ENCODE measurements at places on chromosomes 6 and 20.
A peak's percentile ranks its signal among the peaks of the same experiment; 100 is the strongest.

DNA sequence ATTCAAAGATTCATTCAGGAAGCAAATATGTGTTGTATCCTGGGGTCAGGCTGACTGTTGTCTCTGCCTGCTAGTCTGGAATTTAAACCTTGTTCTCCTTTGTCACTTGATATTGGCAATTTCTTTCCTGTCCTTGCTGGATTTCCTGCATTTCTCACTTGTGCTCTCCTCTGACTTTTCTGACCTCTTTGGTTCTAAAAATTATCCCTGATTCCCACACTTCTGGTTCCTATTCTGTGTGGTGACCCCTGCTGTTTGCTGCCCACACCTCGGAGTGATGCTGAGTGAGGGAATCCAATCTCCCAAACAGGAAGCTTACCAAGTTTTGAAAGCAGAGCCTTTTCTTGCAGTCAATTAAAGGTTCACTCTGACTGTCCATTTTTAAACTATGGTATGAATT, 345.3 kb downstream of the CDKAL1 start:
- H3K27me3 ChIP-seq, result no peaks in the 10 kb centered on the region
- H3K36me3 ChIP-seq, result no peaks in the 10 kb centered on the region
- H3K27ac ChIP-seq, result no peak overlapping the region
- no peak for DNase-seq
- H3K4me1 ChIP-seq, result peaks cover 32% of the 10 kb centered on the region
- no peak overlapping the region for H3K4me3 ChIP-seq

DNA sequence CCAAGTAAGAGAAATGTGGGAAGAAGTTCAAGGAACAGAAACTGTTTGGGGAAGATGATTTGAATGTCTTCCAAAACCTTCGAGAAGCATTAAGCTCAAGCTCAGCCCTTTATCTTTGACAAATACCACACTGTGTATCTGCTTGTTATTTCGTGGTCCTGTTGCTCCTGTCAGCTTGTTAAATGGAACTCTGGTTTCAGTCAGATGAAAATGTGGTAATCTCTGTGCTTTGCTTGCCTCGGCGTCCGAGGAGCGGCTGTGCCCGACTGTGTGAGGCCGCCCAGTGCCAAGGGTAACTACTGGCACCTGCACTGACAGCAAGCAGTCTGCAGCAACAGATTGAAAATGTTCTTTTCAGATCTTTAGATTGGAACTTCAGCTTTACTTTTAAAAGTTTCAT, 577.9 kb upstream of the FLRT3 start:
- no peak overlapping the region for H3K4me3 ChIP-seq
- H3K27me3 ChIP-seq, result no peaks in the 10 kb centered on the region
- no peak overlapping the region for H3K27ac ChIP-seq
- peaks cover 21% of the 10 kb centered on the region for H3K4me1 ChIP-seq

GRCh38 chr6:12958052-12958706, 241.6 kb downstream of the PHACTR1 start:
- peak overlapping the region; percentile 63 for H3K4me3 ChIP-seq
- no peaks in the 10 kb centered on the region for H3K36me3 ChIP-seq
- no peak for DNase-seq
- H3K4me1 ChIP-seq, result peaks cover 29% of the 10 kb centered on the region
- H3K27me3 ChIP-seq, result no peaks in the 10 kb centered on the region
- H3K27ac ChIP-seq, result peak overlapping the region; percentile 85

GRCh38 chr6:131999545-132000146, 48.5 kb upstream of the CCN2 start:
- H3K4me1 ChIP-seq, result no peaks in the 10 kb centered on the region
- no peaks in the 10 kb centered on the region for H3K27me3 ChIP-seq
- H3K4me3 ChIP-seq, result no peak overlapping the region

DNA sequence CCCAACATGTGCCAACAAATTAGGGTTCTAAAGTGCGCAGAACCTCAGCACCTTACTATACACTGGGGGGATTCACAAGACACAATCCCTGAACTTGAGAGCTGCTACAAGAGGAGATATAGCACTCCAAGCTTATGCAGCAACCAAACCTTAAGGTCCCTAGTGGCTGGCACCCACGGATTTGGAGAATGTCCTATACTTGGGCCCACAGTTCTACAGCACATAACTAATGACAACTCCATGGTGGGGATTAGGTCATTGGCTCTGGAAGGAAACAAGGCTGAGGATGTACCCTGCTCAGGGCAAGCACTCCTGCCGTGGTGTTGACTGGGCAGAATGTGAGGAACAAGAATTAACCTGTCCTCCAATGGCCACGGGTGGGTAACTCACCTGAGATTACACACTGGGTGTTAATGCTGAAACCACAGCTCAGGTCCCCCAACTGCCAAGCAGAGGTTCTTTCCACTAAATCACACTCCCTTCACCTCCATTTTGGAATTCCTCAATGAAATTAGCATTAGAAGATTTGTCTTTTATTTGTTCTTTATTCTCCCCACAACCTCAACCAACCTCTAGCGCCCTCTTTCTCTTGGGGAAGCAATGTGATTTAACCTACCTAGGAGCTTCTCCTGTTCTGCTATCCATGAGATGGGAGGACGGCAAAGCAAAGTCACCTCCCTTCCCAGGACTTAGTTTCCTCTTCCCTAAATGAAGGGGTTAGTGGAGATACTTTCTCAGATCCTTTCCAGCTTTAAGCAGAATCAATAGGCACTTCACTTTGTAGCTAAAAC, 32.0 kb downstream of the TRERF1 start:
- no peak overlapping the region for H3K4me3 ChIP-seq
- H3K4me1 ChIP-seq, result no peaks in the 10 kb centered on the region
- H3K36me3 ChIP-seq, result no peaks in the 10 kb centered on the region
- H3K27me3 ChIP-seq, result no peaks in the 10 kb centered on the region

- H3K4me3 ChIP-seq, result no peak overlapping the region
- no peak overlapping the region for H3K27ac ChIP-seq
- no peaks in the 10 kb centered on the region for H3K36me3 ChIP-seq
- H3K27me3 ChIP-seq, result no peaks in the 10 kb centered on the region
Measured at GRCh38 chr20:52768694-52769093, 203.5 kb upstream of the TSHZ2 start.

DNA sequence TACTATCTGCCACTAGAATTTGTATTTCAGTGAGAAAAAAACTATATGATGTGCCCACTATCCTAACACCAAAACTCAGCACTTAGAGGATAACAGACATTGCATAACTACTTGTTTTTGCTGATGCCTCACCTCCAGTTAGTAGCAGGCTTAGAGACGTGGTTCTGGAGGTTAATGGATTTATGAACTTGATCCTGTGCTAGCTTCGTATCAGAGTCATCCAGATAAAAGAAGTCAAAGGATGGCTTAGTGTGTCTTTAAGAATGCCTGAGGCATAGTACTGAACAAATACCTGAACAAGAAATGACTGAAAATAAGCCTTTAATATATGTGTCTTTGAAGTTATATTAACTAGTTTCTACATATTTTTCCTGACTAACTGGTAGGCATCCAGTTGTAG, 414.9 kb upstream of the PTCHD4 start:
- DNase-seq, result no peak
- no peak overlapping the region for H3K4me3 ChIP-seq
- H3K27ac ChIP-seq, result no peak overlapping the region
- no peaks in the 10 kb centered on the region for H3K4me1 ChIP-seq

GRCh38 chr20:21781446-21782075, 76.1 kb downstream of the PAX1 start:
- no peaks in the 10 kb centered on the region for H3K27me3 ChIP-seq
- no peak for DNase-seq
- H3K36me3 ChIP-seq, result no peaks in the 10 kb centered on the region
- no peak overlapping the region for H3K4me3 ChIP-seq

DNA sequence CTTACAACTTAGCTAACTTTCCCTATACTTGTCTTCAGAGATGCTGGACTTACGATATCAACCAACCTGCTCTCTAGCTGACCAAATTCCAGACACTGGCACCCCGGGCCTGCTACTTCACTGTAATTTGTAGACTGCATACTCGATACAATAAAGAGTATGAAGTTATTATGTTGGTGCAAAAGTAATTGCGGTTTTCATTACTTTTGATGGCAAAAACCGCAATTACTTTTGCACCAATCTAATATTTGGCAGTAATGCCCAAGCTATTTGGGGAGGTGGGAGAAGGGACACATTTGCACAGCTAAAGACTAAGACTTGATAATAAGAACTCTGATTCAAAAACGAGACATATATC, 34.9 kb upstream of the ARHGAP18 start:
- H3K4me3 ChIP-seq, result no peak overlapping the region
- H3K36me3 ChIP-seq, result no peaks in the 10 kb centered on the region
- no peak overlapping the region for H3K27ac ChIP-seq

DNA sequence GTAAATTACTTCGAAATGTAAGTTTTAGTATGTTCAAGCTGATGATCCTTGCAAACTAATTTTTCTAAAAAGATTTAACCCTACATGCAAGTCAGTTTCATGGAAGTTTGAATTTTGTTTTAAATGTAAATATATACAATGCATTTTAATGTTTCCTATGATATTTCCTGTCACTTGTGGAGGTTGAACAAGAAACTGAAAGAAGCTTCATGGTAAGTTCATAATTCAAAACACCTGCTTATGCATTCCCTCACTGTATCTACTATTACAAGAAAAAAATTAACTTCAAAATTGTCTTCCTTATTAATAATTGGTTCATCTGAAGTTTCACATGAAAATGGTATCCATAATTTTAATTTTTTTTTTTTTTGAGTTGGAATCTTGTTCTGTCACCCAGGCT, 24.8 kb downstream of the KIF6 start:
- DNase-seq, result no peak
- no peak overlapping the region for H3K4me3 ChIP-seq
- no peaks in the 10 kb centered on the region for H3K36me3 ChIP-seq
- H3K4me1 ChIP-seq, result no peaks in the 10 kb centered on the region

- no peak for DNase-seq
- no peaks in the 10 kb centered on the region for H3K4me1 ChIP-seq
- H3K36me3 ChIP-seq, result peaks cover 94% of the 10 kb centered on the region
- H3K27me3 ChIP-seq, result no peaks in the 10 kb centered on the region
- H3K4me3 ChIP-seq, result no peak overlapping the region
Measured at GRCh38 chr20:63597651-63598478, 23.8 kb upstream of the HELZ2 start.

- peak overlapping the region; percentile 80 for H3K4me3 ChIP-seq
- no peaks in the 10 kb centered on the region for H3K36me3 ChIP-seq
- H3K4me1 ChIP-seq, result peaks cover 54% of the 10 kb centered on the region
Measured at GRCh38 chr6:63636518-63637021, 968 bp downstream of the PHF3 start.
